Lower lobe of right lung (tissue), 2 donors: ENCODE measurements at places on chromosomes 12 and 14. TPM values are rescaled to one million over a fixed set of nuclear protein-coding genes. Genes with fewer than 3 reads are reported as not detected.

DNA sequence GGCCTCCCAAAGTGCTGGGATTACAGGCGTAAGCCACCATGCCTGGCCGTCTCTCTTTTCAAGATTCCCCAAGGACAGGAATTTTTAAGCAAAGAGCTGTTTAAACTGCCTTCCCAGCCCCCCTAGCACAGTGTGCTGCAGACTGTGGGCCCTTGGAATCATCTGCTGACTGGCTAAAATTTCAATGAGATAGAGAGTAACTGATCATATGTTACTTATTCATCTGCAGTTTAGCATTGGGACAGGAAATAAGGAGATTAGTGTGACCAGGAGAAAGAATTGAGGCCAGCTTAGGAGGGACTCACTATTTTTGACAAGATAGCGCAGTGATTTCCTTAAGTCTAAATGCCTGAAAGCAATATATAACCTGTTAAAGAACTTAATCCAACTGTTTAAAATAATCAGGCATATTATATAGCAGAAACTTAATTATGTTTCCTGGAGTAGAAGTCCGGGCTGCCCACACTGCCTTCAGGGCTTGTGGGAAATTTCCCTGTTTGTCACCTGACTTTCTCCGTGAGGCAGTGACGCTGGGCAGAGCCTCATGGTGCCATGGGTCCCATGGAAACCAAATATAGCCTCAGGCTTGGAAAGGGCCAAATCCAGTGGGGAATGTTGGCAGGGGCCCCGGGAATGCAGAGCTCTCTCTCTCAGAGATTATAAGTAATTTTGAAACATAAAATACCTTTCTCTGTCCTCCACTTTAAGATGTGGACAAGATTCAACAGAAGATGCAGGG lies 22.8 kb upstream of the CEBPE start:
- H3K27ac ChIP-seq: no peak overlapping the region
- H3K27me3 ChIP-seq: no peaks in the 10 kb centered on the region
- no peak overlapping the region for H3K4me3 ChIP-seq
- H3K36me3 ChIP-seq: peaks cover 8% of the 10 kb centered on the region
- DNase-seq: peak; percentile 73

DNA sequence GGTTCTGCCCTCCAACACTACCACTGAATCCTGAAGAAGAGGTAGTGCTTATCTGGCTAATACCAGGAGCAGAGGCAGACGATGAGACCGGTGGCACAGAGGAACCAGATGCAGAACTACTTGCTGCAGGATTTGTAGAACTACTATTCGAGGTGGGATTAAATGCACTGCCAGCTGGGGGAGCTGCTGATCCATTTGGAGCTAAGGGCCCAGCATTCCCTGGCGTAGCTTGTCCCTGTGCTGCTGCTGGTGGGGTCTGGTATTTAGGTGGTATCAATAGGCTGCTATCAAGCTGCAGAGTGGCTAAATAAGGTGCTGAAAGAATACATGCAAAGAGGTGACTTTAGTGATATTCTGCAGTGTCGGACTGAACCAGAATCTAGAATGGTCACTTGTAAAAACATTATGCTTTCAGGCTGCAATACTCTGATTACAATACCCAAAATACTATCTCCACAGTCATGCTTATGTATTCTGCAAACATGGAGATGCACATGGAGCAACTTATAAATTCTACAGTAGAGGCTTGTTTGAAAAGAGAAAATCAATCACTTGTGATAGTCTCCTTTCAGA lies 294.2 kb downstream of the MED13L start:
- H3K36me3 ChIP-seq: peaks cover 100% of the 10 kb centered on the region
- peaks cover 5% of the 10 kb centered on the region for H3K4me1 ChIP-seq

- H3K4me1 ChIP-seq: peaks cover 17% of the 10 kb centered on the region
- no peaks in the 10 kb centered on the region for H3K27me3 ChIP-seq
- H3K27ac ChIP-seq: no peak overlapping the region
- no peaks in the 10 kb centered on the region for H3K36me3 ChIP-seq
- H3K4me3 ChIP-seq: no peak overlapping the region
These were observed 358.1 kb downstream of the RAD51B start for GRCh38 chr14:68177728-68178127.

DNA sequence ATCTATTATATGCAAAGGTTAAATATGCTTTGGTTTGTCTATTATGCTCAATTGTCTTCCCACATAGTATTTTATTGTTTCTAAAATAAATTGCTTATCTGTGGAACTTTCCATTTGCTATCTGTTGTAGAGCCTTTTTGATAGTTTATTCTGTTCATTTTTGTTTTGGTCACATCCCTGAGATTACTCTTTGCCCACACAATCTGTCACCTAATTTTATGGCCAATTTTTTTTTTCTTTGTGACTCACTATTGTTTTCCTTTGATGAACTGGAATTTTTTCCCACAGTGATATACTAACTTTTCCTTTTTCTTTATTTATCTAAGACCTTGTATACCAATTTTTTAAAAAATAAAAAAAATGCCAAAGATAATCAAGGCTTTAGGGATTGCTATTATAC lies 61.1 kb downstream of the RASSF9 start:
- DNase-seq: no peak
- H3K4me1 ChIP-seq: no peaks in the 10 kb centered on the region
- H3K27ac ChIP-seq: no peak overlapping the region
- H3K27me3 ChIP-seq: no peaks in the 10 kb centered on the region
- H3K4me3 ChIP-seq: no peak overlapping the region

GRCh38 chr12:47972895-47973294 lies 9.5 kb downstream of the TMEM106C start:
- no peak for DNase-seq
- H3K27me3 ChIP-seq: no peaks in the 10 kb centered on the region
- no peaks in the 10 kb centered on the region for H3K4me1 ChIP-seq
- H3K36me3 ChIP-seq: peaks cover 2% of the 10 kb centered on the region
- H3K4me3 ChIP-seq: no peak overlapping the region

- no peak overlapping the region for H3K4me3 ChIP-seq
- no peak overlapping the region for H3K27ac ChIP-seq
- no peaks in the 10 kb centered on the region for H3K27me3 ChIP-seq
- no peaks in the 10 kb centered on the region for H3K36me3 ChIP-seq
These were observed 27.3 kb downstream of the TTC5 start for GRCh38 chr14:20278414-20278813.

- H3K4me1 ChIP-seq: no peaks in the 10 kb centered on the region
- no peaks in the 10 kb centered on the region for H3K27me3 ChIP-seq
- H3K27ac ChIP-seq: no peak overlapping the region
- DNase-seq: no peak
- H3K36me3 ChIP-seq: no peaks in the 10 kb centered on the region
These were observed 112.3 kb upstream of the TSPAN8 start for GRCh38 chr12:71270057-71270456.

GRCh38 chr12:66438601-66439000 lies 136.3 kb downstream of the HELB start:
- no peak for DNase-seq
- H3K4me1 ChIP-seq: no peaks in the 10 kb centered on the region
- H3K27me3 ChIP-seq: no peaks in the 10 kb centered on the region
- no peaks in the 10 kb centered on the region for H3K36me3 ChIP-seq
- no peak overlapping the region for H3K27ac ChIP-seq

DNA sequence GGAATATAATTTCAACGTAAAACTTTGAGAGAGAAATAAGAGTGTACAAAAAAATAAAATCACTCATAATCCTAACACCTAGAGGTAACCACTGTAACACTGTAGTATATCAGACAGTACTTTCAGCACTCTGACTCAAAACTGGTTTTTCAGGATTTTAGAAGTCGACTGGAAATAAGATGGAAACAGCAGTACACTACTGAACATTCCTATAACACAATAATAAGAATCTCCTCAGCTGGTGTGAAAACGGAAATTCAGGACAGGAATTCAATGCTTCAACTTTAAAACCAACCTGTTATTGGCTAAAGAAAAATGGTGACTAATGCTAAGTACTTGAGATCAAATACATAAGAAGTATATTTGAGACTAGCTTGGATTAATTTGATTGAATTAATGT lies 12.3 kb upstream of the PITPNM2 start:
- H3K27me3 ChIP-seq: no peaks in the 10 kb centered on the region
- no peak overlapping the region for H3K4me3 ChIP-seq
- no peak overlapping the region for H3K27ac ChIP-seq
- no peak for DNase-seq
- peaks cover 9% of the 10 kb centered on the region for H3K4me1 ChIP-seq

DNA sequence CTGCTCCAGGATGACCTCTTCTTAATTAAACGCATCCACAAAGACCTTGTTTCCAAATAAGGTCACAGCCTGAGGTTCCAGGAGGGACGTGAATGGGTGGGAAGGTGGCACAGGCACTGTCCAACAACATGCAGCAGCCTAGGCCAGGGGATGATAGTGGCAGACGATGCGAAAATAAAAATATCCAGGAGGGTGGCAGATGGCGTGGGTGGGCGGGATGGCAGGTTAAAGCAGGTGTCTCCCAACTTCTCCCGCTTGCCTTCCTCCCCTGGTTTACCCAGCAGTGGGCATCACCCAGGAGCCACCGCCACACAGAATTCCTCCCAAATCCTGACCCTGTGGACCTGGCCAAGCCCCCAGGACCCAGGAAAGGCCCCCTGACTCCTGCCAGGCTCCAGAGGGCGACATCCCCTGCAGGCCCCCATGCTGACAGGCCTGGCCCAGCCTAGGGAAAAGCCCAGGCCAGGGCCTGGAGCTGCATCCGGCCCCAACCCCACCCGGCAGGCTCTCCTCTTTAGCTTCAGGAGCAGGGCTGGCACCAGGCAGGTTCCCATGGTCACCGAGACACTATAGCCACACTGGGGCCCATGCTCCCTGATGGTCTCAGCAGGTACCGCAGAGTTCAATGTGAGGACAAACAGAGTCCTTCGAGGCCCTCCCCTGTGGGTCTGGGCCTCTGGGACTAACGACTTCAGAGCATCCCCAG lies 9.7 kb downstream of the NCOR2 start:
- no peaks in the 10 kb centered on the region for H3K36me3 ChIP-seq
- peaks cover 87% of the 10 kb centered on the region for H3K4me1 ChIP-seq
- no peak overlapping the region for H3K4me3 ChIP-seq
- no peak for DNase-seq
- no peak overlapping the region for H3K27ac ChIP-seq

- peaks cover 3% of the 10 kb centered on the region for H3K27me3 ChIP-seq
- no peaks in the 10 kb centered on the region for H3K4me1 ChIP-seq
- H3K36me3 ChIP-seq: no peaks in the 10 kb centered on the region
- no peak overlapping the region for H3K4me3 ChIP-seq
These were observed 41.4 kb downstream of the PHETA1 start for GRCh38 chr12:111327474-111327873.

GRCh38 chr14:41668356-41668755 lies 61.7 kb downstream of the LRFN5 start:
- no peak overlapping the region for H3K27ac ChIP-seq
- no peak for DNase-seq
- H3K36me3 ChIP-seq: no peaks in the 10 kb centered on the region

- no peaks in the 10 kb centered on the region for H3K4me1 ChIP-seq
- H3K27me3 ChIP-seq: no peaks in the 10 kb centered on the region
- no peak overlapping the region for H3K27ac ChIP-seq
- H3K4me3 ChIP-seq: no peak overlapping the region
These were observed 22.0 kb upstream of the PPFIBP1 start for GRCh38 chr12:27502021-27502435.

GRCh38 chr12:65308601-65309071 lies 30.2 kb downstream of the MSRB3 start:
- peaks cover 15% of the 10 kb centered on the region for H3K4me1 ChIP-seq
- no peaks in the 10 kb centered on the region for H3K36me3 ChIP-seq
- no peak overlapping the region for H3K27ac ChIP-seq

DNA sequence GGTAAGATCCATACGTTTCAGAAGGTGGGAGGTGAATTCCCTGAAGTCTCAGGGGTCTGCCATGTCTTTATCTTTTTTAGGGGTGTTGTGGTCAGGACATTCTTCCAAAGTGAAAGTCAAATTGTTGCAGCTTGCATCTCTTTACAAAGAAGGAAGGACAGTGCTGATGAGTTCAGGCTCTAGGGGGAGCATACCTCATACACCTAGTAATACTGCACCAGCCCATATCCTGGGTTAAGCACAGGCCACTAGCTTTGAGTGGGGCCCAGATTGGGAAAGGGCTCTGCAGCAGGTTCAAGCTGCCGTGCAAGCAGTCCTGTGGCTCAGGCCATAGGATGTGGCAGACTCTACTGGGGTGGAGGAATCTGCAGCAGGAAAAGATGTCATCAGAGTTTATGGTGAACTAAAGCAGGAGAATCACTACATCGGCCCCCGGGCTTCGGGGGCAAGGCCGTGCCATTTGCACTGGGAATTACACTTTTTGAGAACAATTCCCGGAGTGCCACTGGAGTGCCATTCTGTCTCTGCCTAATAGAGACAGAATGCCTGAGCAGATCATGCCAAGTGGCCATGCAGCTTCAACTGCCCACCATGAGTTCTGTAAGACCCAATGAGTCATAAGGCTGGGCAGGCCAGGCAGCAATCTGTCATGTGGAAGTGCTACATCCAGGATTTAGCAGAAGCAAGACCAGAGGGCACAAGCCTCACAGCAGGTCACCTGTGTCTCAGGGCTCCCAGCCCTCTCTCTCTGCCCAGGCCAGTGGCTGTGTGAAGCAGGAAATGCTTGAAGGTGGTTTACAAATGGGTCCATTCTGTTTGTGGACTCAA lies 32.3 kb downstream of the DIO3 start:
- no peak overlapping the region for H3K27ac ChIP-seq
- H3K27me3 ChIP-seq: no peaks in the 10 kb centered on the region
- H3K4me3 ChIP-seq: no peak overlapping the region
- no peak for DNase-seq
- H3K4me1 ChIP-seq: peaks cover 9% of the 10 kb centered on the region

- no peak overlapping the region for H3K4me3 ChIP-seq
- no peaks in the 10 kb centered on the region for H3K4me1 ChIP-seq
- no peak for DNase-seq
- no peaks in the 10 kb centered on the region for H3K27me3 ChIP-seq
- H3K36me3 ChIP-seq: no peaks in the 10 kb centered on the region
These were observed 257.0 kb downstream of the ETNK1 start for GRCh38 chr12:22881878-22882385.

DNA sequence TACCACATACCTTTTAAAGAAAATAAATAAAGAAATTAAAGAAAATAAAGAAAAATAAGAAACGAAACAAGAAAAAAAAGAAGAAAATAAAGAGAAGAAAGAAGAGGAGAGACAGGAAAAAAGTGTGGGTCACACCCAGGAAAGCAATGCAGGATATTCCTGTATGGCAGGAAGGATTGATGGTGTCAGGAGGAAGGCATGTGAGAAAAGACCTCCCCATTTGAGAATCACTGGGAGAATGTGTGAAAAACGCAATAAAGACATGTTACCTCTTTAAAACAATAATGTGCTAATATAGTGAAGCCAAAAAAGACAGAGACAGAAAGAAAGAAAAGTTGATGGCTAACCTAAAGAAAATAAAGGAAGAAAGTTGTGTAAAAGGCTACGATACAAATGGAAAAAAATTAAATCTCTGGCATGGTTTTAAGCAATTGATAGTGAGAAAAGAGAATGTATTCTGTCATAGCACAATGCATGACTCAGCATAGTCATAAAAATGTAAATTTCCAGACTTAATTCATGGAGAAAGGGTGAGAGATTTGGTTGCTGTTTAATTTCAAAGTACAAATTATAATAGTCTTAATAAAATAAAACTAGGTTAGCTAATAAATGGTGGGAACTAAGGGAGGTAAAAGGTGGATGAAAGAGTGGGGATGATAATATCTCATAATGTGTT lies 24.3 kb upstream of the FOXG1 start:
- no peaks in the 10 kb centered on the region for H3K36me3 ChIP-seq
- DNase-seq: no peak
- no peak overlapping the region for H3K27ac ChIP-seq
- H3K27me3 ChIP-seq: no peaks in the 10 kb centered on the region

Gene IFNG
- not detected for total RNA-seq

Gene LRRC9
- not detected for total RNA-seq

Gene NINJ2
- total RNA-seq: 18.1 TPM

Gene RNU4-1
- 2,881 TPM for total RNA-seq

Gene FOXN4
- total RNA-seq: not detected

Gene RERGL
- total RNA-seq: 3.7 TPM

Gene FGF23
- total RNA-seq: not detected

Gene STXBP6
- total RNA-seq: 29.4 TPM

Gene NANOG
- total RNA-seq: not detected

Gene FKBP4
- 62.2 TPM for total RNA-seq

Gene PLA2G1B
- 42.2 TPM for total RNA-seq

Gene TAS2R8
- total RNA-seq: not detected
